ENCODE measurements at places on chromosomes 2 and 18.

DNA sequence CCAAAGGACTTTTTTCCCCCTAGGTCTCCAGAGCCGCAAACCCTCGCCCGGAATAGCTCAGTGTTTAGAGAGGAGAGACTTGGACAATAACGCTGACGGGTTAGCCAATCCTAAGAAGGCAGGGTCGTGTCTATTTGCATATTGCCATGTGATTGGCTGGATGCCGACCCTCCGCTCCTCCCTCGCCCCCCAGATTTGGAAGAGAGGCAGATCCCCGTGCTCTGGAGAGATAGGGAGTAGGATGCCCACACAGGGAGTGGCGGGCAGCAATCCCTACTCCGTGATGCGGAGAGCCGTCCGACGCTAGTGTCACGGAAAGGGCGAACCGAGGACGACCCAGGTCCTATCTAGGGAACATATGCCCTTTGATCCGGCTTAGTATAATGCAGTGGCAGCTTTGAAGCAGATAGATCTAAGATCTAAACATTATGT lies 1.4 kb downstream of the WNT6 start:
- no peak for DNase-seq

- no peak for DNase-seq
Measured at GRCh38 chr2:229445019-229445418, 173.9 kb upstream of the PID1 start.

- DNase-seq: no peak
Measured at GRCh38 chr2:68747900-68748299, 13.3 kb downstream of the ARHGAP25 start.

DNA sequence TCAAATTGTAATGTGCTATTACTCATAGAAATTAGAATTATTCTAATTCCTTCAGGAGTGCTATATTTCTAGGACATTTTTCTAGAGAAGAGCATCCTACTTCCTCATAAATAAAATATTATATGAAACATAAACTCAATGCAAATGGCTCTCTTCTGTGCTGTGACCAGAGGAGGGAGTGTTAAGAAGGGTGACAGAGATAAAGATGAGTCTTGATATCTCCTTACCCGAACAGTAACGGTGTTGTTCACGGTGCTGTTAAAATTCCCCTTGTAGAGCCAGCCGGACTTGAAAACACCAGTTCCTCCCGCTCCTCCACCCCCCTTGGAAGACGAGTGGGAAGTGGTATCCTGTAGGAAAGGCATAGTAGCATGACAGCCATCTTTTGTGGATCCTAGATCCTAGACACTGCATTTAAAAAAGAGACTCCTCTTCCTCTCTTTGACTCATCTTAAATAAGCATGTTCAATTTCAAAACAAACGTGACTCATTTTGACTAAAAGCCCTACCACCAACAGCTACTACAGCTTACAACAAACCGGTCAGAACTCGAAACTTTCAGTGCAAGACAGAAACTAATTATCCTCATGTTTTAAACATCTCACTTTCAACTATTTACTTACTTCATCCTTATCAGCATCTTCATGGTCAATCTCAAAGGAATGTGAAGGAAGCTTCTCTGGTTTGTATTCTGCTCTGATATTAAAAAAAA lies 156.3 kb downstream of the DOCK10 start:
- DNase-seq: no peak

- DNase-seq: no peak
Measured at GRCh38 chr2:186590350-186590758, 498 bp downstream of the ITGAV start.
